RWPE2 (cell line): ENCODE measurements at places on chromosomes 2 and 18.

GRCh38 chr2:197885587-197885986 lies 81.2 kb downstream of the PLCL1 start:
- no peak for DNase-seq

- DNase-seq: no peak
Measured at GRCh38 chr2:128799730-128800129, 481.1 kb upstream of the HS6ST1 start.

DNA sequence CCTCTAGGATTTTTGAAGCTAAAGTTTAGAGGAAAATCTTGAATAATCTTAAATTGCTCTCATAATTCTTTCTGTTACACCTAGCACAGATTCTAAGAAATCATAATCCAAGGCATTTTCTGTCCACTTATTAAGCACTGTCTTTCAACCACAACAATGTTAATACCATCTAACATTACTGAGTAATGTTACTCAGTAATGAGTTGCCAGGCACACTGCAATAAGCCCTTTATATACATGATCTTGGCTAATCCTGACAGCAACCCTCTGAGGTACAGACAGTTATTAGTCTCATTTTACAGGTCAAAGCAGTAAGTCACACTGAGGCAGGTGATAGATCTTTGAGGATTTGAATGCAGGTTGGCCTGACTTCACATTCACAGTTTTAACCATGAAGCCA lies 291.9 kb downstream of the ALK start:
- DNase-seq: no peak

GRCh38 chr2:31957354-31958139 lies 53.3 kb downstream of the MEMO1 start:
- no peak for DNase-seq

- DNase-seq: no peak
Measured at GRCh38 chr2:173997269-173997668, 32.1 kb upstream of the SP3 start.
